Midbrain (tissue), 1 donor: ENCODE measurements at places on chromosomes 7 and 10.

- no peak for DNase-seq
Measured at GRCh38 chr10:91653219-91653870, 20.5 kb upstream of the PPP1R3C start.

- no peak for DNase-seq
Measured at GRCh38 chr10:128973221-128973620, 493.8 kb upstream of the MGMT start.

GRCh38 chr7:104162081-104162480 lies 45.7 kb downstream of the ORC5 start:
- DNase-seq: no peak

DNA sequence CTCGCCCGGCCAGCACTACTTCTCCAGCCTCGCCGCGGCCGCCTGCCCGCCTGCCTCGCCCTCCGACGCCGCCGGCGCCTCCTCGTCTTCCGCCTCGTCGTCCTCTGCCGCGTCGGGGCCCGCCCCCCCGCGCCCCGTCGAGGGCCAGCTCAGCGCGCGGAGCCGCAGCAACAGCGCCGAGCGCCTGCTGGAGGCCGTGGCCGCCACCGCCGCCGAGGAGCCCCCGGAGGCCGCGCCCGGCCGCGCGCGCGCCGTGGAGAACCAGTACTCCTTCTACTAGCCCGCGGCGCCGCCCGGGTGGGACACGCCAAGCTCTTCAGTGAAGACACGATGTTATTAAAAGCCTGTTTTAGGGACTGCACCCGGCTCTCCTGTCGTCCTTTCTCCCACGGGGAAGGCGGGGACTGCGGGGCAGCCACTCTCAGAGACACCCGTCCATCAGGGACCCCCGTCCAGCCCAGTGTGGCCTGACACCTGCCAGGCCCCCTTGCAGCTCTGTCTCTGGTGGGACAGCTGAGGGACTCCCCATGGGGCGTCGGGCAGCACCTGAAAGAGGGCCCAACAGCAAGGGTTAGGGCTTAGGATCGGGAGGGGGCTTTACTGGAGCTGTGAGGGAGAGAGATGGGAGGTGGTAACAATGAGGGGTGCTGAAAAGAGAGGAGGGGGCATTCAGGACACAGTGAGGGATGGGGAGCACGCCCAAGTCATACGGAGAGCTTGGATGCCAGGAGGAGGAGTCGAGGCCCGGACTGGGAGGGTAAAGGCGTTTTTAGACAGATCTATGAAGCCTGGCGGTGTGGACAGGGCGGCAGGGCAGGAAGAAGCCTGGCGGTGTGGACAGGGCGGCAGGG lies 34.7 kb downstream of the SPDYE6 start:
- no peak for DNase-seq

DNA sequence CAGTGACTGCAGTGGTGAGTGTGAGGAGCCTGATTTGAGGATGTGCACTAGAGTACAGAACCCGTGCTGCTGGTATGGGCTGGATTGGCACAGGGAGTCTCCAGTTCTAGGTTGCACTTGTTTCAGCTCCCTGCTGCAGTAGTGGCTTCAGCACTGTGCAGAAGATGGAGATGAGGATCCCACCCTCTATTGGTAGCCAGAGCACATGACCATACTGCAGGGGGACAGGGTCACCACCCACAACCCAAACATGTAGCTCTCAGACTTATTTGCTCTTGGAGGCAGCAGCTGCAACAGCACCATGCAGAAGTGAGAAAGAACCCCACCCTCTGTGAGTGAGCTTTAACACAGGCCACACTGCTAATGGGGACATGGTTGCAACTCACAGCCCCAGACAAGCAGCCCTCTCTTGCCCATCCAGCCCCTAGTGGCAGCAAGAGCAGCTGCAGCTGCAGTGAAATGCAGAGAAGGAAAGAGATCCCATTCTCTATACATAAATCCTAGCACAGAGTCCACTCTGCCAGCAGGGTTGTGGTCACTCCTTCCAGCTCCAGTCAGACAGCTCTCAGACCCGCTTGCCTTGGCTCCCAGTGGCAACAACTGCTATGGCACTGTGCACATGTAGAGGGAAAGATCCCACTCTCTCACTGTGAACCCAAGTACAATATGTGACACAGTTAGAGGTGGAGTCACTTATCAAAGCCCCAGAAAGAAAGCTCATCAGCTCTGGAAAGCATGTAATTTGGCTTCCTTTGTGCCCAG lies 51.4 kb upstream of the SCIN start:
- DNase-seq: no peak

GRCh38 chr10:49298671-49298982 lies 343 bp upstream of the C10orf71 start:
- DNase-seq: no peak

DNA sequence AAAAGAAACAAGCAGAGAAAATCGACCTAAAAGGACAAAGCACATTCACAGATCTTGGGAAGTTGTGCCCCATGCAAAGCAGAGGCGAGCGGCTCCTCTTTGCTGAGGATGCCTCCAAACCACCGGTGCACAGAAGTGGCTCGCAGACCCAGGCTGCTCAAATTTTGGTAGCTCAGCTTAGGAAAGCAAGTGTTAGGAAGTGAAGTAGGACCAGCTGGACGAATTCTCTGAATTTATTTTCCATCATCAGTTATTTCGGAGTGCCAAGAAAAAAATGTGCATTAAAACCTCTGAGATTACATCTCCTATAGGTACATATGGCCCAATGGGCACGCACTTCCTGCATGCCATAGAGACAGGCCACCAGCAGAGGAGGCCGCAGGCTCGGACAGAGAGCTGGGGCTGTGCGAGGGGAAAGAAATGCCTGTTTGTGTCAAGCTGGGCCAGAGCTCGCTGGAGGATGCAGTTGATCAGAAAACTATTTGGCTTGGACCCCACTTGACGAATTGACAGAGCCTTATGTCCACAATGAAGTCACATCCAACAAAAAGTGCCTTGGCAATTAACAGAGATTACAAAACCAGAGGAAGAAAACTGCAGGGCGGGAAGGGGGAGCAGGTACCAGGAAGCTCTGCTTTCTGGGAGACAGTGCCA lies 122.3 kb upstream of the LYZL2 start:
- DNase-seq: peak; percentile 89
